ENCODE measurements at places on chromosomes 1 and 21. TPM values are rescaled to one million over a fixed set of nuclear protein-coding genes. Genes with fewer than 3 reads are reported as not detected.

The SASS6 gene
- total RNA-seq = 2.3 TPM

The CELA2B gene
- total RNA-seq = not detected

The KCNE2 gene
- not detected for total RNA-seq

The THEM5 gene
- not detected for total RNA-seq

The VASH2 gene
- 2.3 TPM for total RNA-seq
